ENCODE measurements at places on chromosomes 6 and 20.

- no peak for DNase-seq
Observed at GRCh38 chr20:5357946-5358345, 41.2 kb upstream of the PROKR2 start.

GRCh38 chr20:1389703-1390580, 2.9 kb downstream of the FKBP1A start:
- DNase-seq: no peak

DNA sequence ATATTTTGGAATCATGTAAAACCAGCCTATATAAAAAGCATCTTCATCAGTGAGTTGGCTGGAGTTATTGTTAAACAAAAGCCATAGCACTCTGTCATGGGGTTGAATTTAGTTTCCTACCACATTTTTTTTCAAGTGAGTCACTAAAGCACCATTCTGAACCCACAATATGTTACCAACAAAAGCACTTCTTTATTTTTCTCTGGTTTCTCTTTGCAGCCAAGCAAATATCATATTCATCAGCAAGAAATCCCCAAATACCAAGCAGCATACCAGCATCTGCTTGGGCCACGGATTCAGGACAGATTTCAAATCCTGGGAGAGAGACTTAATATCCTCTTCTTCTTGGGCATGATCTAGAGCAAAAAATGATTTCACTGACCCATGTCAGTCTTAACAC, 441.4 kb downstream of the BCKDHB start:
- DNase-seq: no peak

- DNase-seq: no peak
Observed at GRCh38 chr6:112618849-112619248, 271.7 kb downstream of the RFPL4B start.

DNA sequence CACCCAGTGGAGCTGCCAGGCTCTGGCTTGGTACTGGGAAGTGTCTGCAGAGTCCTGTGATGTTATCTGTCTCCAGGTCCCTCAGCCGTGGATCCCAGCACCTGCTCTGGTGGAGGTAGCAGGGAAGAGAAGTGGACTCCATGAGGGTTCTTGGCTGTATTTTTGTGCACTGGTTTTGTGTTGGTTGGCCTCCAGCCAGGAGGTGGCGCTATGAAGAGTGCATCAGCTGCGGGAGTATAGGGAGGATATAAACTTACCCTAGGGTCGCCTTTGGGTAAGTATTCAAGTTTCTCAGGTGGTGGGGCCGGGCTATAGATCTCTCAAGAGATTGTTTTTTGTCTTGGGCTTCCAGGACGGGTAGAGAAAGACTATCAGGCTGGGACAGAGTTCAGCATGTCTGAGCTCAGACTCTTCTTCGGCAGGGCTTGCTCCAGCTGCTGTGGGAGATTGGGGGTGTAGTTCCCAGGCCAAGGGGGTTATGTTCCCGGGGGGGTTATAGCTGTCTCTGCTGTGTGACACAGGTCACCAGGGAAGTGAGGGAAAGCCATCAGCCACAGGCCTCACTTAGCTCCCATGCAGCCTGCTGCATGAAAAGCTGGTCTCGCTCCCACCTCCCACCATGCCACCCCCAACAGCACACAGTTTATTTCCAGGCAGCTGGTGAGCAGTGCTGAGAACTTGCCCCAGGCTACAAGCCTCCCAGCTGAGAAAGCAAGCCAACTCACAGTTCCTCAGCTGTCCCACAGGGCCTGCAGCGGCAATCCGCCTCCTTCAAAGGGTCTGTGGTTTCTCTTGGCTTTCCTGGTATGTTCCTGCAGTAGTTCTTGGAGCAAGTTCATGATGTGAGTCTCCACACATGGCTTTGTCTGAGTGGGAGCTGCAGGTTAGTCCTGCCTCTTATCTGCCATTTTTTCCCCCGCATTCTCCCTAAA, 115.7 kb downstream of the AIG1 start:
- DNase-seq: no peak

GRCh38 chr6:40713002-40713719, 126.0 kb upstream of the LRFN2 start:
- DNase-seq: no peak

- peak; percentile 85 for DNase-seq
Observed at GRCh38 chr6:28863604-28864325, 60.0 kb downstream of the TRIM27 start.

DNA sequence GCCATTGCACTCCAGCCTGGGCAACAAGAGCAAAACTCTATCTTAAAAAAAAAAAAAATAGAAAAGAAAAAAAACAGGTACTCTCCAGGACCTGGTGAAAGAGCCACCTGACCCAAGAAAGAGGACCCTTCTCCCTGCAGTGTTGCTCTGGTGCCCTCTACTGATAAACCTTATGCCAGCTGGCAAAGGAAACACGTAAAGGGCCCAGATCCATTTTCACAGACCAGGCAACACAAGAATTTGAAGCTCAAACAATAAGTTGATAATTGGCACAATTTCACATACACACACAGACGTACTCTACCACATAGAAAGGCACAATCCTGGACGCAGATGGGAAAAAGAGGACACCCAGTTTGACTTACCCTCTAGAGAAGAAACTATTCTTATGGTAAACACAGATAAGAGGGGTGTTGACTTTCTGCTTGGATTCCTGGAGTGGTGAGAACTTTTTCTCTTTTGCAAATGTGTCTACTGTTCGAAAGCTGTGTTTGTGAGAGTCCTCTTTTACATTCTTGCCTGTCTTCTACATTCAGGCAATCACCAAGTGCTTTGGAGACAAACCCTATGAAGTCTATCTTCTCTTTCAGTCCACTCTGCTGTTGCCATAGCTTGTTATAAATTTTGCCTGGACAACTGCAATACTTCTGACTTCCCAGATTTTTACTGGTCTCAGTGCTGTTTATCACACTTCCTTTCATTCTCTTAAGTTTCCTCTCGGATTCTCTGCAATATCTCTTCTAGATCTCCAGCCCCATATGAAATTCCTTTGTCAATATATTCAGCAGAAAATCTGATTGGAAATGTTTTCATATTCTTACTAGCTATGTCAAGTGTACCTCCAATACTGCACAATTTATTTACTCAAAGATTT, 6.4 kb upstream of the SNRPB start:
- DNase-seq: no peak

DNA sequence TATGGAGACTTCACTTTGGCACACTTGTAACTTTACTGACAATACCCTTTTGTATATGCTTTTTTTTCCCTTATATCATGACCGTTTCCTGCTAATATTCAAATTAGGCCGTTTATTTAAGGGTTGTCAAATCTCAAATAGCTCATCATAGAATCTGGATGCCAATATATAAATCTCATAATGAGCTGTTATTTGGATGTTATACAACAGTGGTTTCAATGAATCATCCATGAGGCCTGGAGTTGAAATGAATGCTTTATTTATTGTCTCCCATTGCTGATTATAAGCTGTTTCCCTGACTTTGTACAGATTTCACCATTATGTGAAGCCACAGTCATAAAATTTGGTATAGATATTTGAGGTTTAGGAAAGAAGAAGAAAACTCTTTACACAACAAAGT, 256.1 kb downstream of the PLCB1 start:
- DNase-seq: no peak

- DNase-seq: no peak
Observed at GRCh38 chr6:36095497-36096391, 34.6 kb upstream of the MAPK13 start.

GRCh38 chr6:142013287-142013686, 119.4 kb upstream of the GJE1 start:
- DNase-seq: no peak

DNA sequence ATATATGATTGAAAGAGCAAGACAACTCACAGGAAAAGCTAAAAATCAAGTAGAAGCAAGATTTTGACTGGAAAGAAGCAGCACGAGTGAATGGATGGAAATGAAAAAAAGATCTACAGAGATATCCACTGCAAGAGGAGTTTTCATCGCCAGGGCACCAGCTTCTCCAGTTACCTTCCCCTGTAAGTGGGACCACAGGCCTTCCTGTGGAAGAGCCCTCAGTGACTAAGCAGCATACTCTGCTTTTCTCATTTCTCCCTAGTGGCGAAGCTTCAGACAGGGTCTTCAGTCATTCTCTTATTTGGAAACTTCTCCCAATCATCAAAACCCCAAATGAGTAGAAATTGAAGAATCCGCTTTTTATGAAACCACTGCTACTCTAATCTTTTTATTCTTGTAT, 40.5 kb downstream of the ADGRB3 start:
- no peak for DNase-seq

DNA sequence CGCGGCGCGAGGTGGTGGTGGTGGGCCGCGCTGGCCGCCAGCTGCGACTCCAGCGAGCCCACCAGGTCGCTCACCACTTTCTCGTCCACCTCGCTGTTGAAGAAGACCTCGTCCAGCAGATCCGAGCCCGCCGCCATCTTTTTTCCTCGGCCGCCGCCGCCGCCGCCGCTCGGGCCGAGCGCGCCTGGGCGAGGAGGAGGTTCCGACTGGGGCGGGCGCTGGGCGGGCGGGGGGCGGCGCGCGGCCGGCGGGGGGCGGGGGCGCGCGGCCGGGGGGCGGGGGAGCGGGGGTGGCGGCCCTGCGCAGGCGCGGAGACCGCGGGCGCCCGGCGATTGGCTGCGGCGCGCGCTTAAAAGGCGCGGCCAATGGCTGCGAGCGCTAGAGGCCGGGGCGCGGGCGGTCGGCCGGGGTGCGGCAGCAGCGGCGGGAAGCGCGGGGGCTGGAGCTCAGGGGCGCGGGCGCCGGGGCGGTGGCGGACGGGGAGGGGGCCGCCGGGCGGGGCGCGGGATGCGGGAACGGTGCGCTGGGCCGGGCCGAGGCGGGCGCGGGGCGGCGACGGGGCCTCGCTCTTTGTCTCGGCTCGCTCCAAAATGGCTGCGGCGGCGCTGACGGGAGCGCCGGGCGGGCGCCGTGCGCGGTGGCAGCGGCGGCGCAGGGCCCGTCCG, at the start of gene TAF4:
Gene TAF4 (minus strand): TSS at position 208 of the 665 bp plus-strand sequence. CDS start 71 bp downstream, at position 137.
- DNase-seq: peak; percentile 72

- DNase-seq: no peak
Observed at GRCh38 chr6:11248974-11249761, 16.7 kb upstream of the NEDD9 start.

DNA sequence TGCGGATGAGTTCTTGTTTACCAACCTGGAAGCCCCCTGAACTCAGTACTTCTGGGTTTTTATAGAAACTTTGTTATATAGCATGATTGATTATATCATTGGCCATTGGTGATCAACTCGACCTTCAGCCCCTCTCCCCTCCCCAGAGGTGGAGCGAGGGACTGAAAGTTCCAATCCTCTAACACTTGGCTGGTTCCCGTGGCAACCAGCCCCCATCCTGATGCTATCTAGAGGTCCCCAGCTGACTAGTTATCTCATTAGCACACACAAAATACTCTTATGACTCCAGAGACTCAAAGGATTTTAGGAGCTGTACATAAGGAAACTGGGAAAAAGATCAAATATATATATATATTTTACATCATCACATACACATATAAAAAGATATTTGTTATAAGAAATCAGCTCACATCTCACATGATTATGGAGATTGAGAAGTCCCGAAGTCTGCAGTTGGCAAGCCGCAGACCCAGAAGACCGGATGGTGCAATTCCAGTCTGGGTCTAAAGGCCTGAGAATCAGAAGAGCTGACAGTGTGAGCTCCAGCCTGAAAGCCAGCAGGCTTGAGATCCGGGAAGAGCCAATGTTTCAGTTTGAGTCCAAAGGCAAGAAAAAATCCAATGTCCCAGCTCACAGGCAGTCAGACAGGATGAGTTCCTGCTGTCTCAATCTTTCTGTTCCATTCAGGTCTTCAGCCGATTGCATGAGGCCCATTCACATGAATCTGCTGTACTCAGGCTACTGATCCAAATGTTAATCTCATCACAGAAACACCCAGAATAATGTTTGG, 179.3 kb upstream of the DTNBP1 start:
- DNase-seq: no peak

DNA sequence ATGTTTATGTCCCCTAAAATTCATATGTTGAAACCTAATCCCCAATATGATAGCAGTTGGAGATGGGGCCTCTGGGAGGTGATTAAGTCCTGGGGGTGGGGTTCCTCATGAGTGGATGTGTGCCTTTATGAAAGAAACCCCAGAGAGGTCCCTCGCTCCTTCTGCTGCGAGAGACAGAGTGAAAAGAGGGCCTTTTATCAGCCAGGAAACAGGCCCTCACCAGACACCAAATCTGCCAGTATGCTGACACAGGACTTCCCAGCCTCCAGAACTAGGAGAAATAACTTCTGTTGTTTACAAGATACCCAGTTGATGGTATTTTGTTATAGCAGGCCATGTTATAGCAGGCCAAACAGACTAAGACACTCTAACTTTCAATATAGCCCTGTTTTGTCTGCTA, 100.9 kb upstream of the NFATC2 start:
- DNase-seq: no peak

GRCh38 chr20:59813126-59813947, 120.1 kb downstream of the SYCP2 start:
- DNase-seq: no peak

Data from neural crest cell (in vitro differentiated cells).